ENCODE measurements at places on chromosomes 12 and 14.

DNA sequence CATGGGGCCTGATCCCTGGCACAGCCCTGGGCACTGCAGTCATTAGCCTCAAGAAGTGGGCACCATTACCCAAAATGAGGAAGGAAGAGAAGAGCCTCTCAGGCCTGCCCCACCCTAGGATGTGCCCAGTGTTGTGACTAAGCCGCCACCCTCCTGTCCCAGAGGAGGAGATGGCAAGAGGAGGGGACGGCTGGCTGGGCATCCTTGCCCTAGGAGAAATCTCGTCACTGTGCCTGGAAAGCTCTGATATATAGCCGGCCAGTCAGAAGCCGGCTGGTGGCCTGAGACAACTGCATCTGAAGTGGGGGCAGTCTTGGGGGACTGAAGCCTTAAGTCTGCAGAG, 115.2 kb downstream of the LGMN start:
- no peak for DNase-seq

- DNase-seq, result no peak
These were observed 19.6 kb upstream of the ATP5MC2 start for GRCh38 chr12:53695152-53696145.

DNA sequence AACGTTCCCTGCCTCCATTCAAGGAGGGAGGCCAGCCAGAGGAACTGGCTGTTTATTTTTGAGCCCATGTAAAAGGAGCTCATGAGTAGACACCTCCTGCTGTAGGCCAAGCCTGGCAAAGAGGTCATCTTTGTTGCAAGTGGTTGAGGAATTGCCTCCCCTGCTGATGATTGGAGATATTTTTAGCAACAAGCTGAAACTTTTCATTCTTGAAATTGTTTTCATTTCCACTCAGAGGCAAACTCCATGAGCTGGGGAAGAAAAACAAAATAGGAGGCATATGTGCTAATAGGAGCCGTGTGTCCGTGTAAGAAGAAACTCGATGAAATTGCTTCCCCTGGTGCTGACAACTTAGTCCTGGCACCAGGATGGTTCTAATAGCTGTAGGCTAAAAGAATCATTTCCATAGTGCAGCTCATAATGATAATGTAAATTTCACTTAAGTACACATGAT, 440.1 kb upstream of the FAR2 start:
- no peak for DNase-seq

- DNase-seq, result no peak
These were observed 2.8 kb upstream of the MARK3 start for GRCh38 chr14:103382376-103382775.

GRCh38 chr14:47961634-47962033, 286.2 kb upstream of the MDGA2 start:
- DNase-seq, result no peak

Data from NCI-H510A (cell line).